ENCODE measurements at places on chromosomes 3 and 15.

DNA sequence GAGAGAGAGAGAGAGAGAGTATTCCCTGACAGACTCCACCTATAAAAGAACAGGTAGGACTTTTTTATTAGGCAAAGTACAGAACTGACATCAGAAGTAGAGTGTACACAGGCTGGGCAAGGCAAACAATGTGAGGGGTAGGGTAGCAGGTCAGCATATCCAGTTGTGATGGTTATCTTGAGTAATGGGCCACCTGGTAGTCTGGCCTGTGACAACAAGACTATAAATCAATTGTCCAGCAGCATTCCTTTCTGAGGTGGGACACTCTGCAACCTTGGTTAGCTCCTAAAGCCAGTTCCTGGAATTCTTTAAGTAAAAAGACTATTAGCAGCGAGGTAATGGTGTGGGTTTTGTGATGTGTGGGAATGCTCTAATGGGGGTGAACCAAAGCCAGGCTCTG, 14.9 kb upstream of the TMCC1 start:
- DNase-seq, result no peak

DNA sequence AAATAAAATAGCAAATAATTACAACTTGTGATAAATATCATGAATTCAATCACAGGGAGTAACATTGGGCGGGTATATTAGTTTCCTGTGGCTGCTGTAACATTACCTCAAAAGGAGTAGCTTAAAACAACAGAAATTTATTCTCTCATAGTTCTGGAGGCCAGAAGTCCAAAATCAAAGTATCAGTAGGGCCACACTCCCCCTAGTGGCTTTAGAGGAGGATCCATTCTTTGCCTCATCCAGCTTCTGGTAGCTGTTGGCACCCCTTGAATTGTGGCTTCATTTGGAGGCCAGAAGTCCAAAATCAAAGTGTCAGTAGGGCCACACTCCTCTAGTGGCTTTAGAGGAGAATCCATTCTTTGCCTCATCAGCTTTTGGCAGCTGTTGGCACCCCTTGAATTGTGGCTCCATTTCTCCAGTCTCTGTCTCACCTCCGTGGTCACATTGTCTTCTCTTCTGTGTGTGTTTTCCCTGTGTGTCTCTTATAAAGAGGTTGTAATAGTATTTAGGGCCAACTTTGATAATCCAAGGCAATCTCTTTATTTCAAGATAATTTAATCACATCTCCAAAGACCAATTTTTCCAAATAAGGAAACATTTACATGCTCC, 3.1 kb upstream of the CFAP20DC start:
- no peak for DNase-seq

- no peak for DNase-seq
These were observed 7.9 kb upstream of the GOLGA8B start for GRCh38 chr15:34591306-34591705.

GRCh38 chr3:85662462-85662861, 703.7 kb downstream of the CADM2 start:
- DNase-seq, result no peak

GRCh38 chr3:136787349-136787748, 31.6 kb upstream of the SLC35G2 start:
- DNase-seq, result peak; percentile 41

GRCh38 chr3:159928666-159929065, 60.0 kb upstream of the IL12A start:
- no peak for DNase-seq

DNA sequence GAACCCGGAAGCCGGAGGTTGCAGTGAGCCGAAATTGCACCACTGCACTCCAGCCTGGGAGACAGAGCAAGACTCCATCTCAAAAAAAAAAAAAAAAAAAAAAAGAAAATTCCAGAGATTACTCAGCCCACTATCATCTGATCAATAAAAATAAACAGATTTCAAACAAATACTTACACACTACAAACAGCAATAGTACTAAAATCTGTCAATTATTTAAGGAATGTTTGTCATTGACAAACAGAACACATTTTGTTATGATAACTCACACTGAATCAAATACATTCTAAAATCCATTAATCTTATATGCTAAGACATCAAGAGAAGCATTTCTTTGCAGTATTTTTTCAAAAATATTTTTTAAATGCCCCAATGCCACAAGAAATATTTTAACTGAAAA, 7.6 kb downstream of the MYO9A start:
- DNase-seq, result no peak

GRCh38 chr15:67575039-67575502, 32.6 kb downstream of the MAP2K5 start:
- no peak for DNase-seq

DNA sequence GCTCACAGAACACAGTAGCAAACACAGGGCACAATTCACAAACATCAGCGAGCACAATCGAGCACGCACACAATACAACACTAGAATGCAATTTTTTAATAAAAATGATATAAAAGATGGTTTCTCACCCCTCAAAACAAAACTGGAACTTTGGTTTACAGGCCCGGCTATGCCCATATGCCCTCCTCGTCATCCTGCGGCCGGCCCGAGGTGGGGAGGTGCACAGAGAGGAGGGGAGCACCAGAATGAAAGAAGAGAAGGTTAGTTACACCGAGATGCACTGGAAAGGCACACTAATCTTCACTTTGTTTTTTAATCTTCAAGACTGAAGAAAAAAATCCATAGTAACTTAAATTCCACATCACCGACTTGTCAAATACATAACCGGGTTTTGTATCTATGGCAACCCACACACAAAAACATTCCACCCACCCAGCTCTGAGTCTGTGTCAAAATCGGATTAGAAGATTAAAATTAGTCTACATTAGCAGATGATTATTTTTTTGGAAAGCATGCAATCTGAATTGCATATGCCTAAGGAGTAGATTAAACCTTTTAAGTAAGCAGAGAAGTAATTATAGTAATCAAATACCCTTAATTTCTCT, 196.7 kb upstream of the WNT5A start:
- no peak for DNase-seq

DNA sequence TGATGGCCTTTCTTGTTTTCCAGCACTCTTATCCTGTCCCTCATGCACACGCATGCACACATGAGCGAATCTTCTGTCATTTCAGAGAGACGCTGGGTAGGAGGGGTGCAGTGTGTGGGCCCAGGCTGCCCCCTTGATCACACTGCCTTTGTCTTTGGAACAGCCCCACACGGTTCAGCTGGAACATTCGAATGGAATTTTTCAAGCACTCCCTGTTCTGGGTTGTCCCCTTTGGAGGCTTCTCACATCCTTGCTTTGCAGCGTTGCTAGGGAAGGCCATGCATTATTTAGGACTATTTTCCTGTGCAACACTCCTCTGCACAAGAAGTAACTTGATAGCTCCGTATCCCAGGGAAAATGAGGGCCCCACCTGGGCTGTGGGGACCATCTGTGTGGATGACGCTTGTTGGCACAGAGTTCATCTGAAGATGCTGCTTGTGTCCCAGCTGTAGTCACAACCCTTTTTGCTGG, 78.4 kb downstream of the SPSB4 start:
- no peak for DNase-seq

GRCh38 chr3:194103505-194103904, 32.4 kb upstream of the HES1 start:
- DNase-seq, result no peak

GRCh38 chr3:178794711-178795110, 258.5 kb downstream of the KCNMB2 start:
- no peak for DNase-seq

Measured in GM19239 (cell line).